ENCODE measurements at places on chromosomes 5 and 9.

DNA sequence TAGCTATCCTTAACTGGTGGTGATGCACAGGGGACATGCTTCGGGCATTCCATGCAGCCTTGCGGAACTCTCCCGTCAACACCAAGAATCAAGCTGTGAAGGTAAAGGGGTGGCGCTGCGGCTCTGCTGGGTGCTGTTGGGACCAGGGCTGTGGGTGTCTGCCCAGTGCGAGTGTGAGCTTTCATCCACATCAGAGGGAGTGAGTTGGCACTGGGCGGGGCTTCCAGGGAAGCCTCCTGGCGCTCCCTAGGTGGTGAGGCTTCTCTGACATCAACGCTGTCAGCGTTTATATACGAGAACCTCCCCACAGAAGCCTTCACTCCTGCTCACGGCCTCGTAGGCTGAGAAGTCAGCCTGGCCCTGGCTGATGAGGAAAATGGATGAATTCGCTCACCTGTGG, 11.7 kb downstream of the ARPC5L start:
- no peak for DNase-seq

- no peak for DNase-seq
These were observed 455.0 kb upstream of the CLINT1 start for GRCh38 chr5:158313733-158314464.

GRCh38 chr5:15938961-15939360, 240.6 kb downstream of the MARCHF11 start:
- no peak for DNase-seq

DNA sequence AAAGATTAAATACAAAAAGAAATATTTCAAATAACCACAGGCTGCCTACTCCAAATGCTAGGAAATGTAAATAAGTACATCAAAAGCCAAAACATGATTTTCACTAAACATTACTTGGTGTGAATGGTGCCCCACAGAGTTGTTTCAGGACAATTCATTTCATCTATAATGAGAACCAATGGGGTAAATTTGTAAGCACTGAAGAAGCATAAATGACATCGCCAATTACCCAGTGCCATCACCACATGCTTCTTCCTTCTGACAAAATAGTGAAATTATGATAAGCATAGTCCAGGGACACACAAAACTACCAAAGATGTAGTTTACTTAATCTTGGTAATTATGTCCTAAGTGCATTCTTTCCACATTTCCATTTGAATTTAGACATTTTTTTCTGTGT, 510.4 kb upstream of the TYRP1 start:
- DNase-seq: no peak

DNA sequence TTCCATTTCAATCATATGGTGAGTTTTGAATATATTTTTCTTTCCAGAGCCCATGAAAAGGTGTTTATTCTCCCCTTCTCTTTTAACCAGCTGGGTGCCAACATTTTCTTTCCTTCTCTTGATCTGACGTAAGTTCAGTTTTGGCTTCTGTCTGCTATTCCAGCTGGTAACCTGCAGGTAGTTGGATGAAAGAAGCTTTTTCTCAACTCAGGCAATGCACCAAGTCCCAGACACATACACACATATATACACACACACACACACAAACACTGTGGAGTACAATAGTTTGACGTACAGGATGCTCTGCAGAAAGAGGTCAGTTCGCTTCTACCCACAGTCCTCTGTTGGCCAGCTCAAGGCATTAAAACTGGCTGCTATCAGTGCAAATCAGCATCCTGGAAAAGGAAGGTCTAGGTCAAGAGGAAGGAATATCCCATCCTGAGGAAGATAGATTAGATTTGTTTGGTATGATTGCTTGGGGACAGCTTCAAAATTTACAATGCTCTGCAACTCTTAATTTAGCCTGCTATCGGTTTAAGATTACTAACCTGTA, 214.3 kb upstream of the SEMA6A start:
- DNase-seq: no peak

GRCh38 chr5:54653956-54654614, 136.5 kb downstream of the SNX18 start:
- no peak for DNase-seq

GRCh38 chr9:130325921-130326320, 60.4 kb downstream of the HMCN2 start:
- DNase-seq: no peak

DNA sequence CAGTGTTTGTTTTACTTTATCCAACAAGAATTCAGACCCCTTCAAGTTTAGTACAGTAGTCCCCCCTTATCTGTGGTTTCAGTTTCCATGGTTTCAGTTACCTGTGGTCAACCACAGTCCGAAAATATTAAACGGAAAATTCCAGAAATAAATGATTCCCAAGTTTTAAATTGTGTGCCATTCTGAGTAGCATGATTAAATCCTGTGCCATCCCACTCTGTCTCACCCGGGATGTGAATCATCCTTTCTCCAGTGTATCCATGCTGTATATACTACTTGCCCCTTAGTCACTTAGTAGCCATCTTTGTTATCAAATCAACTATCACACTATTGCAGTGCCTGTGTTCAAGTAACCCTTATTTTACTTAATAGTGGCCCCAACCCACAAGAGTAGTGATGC, 153.8 kb upstream of the RASA1 start:
- no peak for DNase-seq

All from uterus (tissue), 4 donors.